ENCODE measurements at places on chromosomes 6 and 20.
A peak's percentile ranks its signal among the peaks of the same experiment; 100 is the strongest.

- no peak for DNase-seq
These were observed 189.6 kb downstream of the ADAT2 start for GRCh38 chr6:143260857-143261256.

DNA sequence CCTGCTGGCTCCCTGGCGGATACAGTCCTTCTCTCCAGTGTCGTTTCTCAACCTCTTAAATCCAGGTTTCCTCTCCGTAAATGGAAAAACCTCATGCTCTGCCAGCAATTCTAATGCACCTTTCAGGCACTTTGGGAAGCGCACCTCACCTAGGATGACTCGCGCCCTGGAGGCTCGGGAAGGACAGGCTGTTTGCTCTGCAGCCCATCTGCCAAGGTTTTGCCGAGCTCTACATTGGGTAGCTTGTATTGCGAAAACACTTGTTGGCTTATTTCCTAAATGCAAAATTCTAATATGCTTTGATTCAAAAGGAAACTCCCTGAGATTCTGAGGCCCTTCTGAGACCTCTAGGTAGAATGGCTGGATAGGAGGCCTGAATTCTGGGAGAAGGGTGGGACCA is 102.6 kb upstream of the MLN start:
- DNase-seq: no peak

GRCh38 chr6:139846538-139847456 is 472.3 kb upstream of the CITED2 start:
- DNase-seq: no peak

- no peak for DNase-seq
These were observed 13.0 kb downstream of the UBE2J1 start for GRCh38 chr6:89339565-89339964.

DNA sequence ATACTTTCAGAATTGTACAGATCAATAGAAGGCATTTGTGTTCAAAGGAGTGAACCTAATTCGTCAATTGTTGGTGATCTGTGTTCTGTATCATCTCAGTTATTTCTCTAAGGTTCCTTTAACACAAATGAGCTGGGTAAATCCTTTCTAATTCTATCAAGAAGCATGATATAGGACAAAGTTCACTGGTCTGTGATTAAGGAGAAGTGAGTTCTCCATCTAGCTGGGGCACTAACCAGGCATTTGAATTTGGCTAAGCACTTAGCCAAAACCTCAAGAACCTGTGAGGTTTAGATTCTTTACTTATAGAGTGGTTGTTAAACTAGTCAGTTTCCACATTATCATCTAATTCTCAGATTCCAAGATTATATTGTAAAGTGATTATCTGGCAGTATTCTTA is 50.3 kb downstream of the DOP1A start:
- no peak for DNase-seq

DNA sequence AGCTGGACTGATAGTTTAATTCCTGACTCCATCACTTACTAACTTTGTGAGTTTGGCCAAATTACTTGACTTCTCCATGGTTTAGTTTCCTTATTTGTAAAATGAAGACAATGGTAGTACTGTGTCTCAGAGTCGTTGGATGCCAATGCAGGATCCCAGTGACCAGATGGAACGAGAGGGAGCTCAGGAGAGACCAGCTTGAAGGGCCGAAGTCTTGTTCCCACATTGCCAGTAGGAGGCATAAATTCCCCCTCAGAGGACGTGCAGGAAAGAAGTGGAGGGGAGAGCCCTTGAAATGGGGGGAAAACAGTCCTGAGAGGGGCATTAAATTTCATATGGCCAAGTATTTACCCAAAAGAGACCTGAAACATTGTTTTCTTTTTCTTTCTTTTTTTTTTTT is 2.1 kb upstream of the MUC22 start:
- no peak for DNase-seq

DNA sequence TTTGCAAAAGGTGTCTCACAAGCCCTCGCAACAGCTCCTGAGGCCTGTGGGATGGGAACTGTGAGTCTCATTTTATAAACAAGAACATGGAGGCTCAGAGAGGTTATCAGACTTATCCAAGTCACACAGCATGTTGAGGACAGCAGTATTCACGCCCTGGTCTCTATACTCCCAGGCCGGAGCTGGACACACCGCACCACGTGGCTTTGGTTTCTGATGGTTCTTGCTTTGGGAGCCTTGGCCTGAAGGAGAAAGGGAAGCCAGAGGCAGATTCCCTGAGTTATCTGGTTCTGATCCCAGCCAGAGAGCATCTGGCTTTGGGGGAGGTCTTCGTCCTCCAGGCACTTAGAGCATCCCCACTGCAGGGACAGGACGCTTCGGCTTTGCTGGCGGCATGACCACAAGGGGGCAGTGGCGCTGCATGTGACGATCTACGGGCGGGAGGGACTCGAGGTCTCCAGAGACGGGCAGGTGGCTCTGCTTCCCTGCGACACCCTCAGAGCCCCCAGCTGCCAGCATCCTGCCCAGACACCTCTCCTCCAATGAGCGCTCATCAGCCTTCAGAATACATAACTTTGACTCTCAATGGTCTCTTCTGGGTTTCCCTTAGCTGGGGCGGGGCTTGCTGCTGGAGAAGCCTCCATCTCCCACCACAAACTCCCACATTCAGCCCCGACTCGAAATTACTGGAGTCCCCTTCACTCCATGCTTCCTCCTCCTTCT is 51.4 kb upstream of the SAYSD1 start:
- peak; percentile 40 for DNase-seq

GRCh38 chr6:1044040-1044836 is 267.7 kb upstream of the FOXQ1 start:
- DNase-seq: no peak

DNA sequence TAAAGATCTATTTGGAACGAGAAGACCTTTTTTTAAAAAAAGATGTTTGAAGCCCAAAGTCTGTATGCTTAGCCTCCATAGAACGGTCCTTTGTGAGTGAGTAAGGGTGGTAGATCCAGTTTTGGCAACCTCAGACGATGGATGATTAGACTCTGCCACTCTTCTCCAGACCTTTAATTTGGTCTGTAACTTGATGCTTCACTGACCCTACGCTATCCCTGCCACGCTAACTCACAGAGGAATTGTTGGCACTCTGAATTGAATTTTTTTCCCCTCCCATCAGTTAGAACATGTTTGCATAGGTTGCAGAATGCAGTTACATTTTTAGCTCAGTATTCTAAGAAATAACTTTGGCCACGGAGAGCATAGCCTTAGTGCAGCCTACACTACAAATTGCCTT is 15.8 kb upstream of the DEK start:
- DNase-seq: no peak

DNA sequence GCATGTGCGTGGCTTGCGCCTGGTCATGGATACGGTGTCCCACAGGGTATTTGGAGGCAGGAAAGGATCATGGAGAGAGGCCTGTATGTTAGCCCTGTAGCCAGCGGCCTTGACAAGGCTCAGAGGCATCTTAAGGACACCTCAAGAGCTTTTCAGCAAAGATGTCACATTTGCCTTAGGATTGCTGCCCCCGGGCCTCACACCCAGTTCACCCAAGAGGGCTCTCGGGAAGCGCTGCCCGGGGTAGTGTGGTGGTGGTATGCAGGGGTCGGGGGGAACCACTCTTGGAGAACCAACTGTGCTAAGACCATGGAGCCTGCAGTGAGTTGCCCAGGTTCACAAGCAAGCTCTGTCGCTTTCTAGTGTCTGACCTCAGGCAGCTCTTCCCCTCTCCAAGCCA is 36.9 kb upstream of the VSTM2L start:
- DNase-seq: no peak

- DNase-seq: peak; percentile 55
These were observed 409.6 kb downstream of the GRIK2 start for GRCh38 chr6:101803136-101803535.

All from fibroblast of the aortic adventitia (primary cell).